K562 (cell line): ENCODE measurements at places on chromosomes 6 and 20.

- DNase-seq: no peak
Measured at GRCh38 chr6:78984225-78984950, 93.7 kb downstream of the PHIP start.

DNA sequence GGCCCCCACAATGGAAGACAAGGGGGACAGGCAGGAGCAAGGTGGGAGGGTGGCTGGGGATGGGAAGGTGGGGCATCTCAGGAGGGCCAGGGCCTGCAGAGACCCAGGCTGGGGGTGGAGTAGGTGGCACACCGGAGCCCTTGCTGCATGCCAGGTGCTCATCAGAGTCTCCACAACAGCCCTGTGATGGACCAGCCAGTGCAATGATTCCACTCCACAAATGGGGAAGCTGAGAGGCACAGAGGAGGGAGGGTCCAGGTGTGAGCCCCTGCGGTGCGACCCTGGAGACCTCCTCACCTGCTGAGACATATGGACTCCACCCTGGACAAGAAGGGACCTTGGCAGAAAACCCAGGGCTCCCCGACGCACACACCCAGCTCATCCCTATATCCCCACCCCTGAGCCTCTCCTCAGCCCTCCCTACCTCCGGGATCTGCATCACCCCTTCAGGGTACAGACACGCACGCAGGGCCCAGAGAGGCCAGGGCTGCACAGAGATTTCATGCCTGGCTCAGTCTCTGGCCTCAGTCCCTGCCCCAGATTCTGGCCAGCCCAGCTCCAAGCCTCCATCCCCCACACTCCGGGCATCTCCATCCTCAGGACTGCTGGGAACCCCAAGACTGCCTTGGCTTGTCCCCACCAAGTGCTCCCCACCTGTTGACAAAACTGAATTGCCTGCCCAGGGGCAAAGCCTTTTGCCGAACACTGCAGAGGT lies 7.1 kb upstream of the GRM4 start:
- no peak for DNase-seq

DNA sequence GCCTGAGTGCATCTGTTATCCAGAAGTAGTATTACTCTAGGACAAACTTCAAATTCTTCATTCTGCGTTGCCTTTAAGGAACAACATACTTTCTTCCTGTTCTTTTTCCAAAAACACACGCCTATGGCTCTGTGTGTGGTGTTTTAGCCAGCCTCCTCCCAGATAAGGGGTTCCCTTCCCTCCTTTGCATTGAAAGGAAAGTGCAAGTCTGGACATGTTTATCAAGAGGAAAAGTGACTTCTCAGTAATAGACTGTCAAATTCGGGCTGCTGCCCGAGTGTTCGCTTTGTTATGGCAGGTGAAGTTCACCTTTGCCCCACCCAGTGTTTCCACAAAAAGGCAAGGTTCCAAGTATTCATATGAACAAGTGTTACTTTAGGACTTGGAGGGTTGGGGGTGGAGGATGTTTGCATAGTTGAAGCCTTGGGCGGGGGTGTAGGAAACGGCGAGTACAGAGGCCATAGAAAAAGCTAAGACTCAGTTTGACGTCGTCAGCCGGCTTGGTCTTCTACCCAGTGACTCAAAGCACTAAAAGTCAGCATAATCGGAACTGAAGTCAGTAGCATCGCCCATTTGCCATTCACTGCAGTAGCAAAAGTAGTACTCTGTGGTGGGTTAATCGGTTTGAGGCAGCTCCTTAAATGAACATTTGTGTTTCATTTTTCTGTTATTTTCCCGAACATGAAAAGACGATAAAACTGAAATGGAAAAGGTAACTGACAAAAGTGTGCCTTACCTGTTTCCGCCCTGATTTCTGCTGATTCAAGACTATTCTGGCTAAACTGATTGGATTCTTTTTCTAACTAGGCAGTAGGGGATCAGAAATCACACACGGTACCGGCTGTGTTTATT lies 12.5 kb downstream of the PRDM1 start:
- DNase-seq: peak; percentile 82

- peak; percentile 41 for DNase-seq
Measured at GRCh38 chr6:579339-579738, 77.6 kb downstream of the HUS1B start.
